ENCODE measurements at places on chromosomes 1 and 21. TPM values are rescaled to one million over a fixed set of nuclear protein-coding genes. Genes with fewer than 3 reads are reported as not detected.

GRCh38 chr1:2953688-2954285, 67.5 kb upstream of the ACTRT2 start:
- DNase-seq = no peak

BCL2L15 gene
- total RNA-seq = not detected

PTGFRN gene
- 47.0 TPM for total RNA-seq

DNA sequence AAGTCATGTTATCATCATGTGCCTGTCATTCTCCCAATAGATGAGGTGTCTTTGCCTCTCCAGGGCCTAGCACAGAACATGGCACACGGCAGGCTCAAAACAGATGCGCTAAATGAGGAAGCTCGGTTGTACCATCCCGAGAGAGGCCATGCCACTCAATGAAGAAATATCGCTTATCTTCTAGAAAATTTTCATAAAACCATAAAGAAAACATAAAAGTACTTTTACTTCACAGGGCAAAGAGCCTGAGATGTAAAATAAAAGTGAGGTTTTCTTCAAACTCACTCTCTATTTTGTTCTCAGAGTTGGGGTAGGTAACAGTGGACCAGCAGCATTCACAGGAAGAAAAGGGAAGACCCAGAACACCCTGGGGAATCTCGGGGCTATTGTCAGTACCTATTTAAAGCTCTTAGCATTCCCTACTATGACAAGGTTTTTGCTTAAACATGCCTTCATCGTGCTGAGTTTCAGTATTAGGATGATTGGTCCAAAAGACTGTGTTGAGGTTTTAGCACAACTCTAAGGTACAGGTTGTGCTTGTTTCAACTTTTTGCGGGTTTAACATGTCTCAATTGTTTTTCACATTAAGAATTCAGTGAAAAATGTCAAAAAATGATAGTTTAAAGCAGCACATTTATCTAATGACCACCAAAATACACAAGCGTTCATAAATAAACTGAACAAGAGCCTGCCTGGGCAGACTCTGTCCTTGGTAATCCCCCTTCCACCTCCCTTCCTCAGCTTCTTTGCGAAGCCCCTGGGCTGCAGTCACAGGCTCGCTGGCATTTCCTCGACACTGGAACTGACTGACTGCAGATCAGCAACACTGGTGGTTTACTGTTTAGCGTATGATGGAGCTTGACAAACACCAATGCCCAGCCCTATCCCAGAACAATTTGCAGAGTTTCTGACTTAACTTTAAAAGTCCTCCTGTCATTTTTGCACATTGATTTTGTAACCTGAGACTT, 55.6 kb downstream of the COQ8A start:
- no peak for DNase-seq

SEMA4A gene
- 0.15 TPM for total RNA-seq

Data from H4 (cell line).